ENCODE measurements at places on chromosomes 6 and 20. TPM values are rescaled to one million over a fixed set of nuclear protein-coding genes. Genes with fewer than 3 reads are reported as not detected.

DNA sequence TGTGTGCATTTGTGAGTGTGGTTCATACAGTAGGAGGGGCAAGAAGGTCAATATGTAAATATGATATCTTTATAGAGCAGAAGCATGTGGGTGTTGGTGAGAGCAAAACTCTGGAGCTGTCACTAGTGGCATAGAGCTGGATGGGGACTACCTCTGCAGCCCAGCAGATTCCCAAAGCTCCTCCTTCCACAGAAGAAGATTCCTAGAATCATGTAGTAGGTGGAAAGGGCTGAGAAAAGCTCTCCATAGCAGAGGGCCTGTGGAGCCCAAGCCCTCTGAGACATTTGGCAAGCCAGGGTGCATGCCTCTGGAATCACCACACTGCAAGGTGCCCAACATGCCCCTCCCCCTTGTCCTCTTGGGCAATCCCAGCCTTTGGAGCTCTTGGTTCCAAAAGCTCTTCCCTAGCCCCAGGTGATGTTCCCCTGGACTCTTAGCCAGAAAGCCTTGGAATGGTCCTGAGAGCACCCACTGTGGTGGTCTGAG, 233.2 kb downstream of the LRFN2 start:
- no peaks in the 10 kb centered on the region for H3K4me1 ChIP-seq
- no peak overlapping the region for H3K27ac ChIP-seq
- H3K36me3 ChIP-seq = no peaks in the 10 kb centered on the region
- no peak overlapping the region for H3K4me3 ChIP-seq

The OSTM1 gene
- 25.6 TPM for total RNA-seq

- no peak overlapping the region for H3K27ac ChIP-seq
- no peaks in the 10 kb centered on the region for H3K27me3 ChIP-seq
- H3K36me3 ChIP-seq = no peaks in the 10 kb centered on the region
- no peak overlapping the region for H3K4me3 ChIP-seq
- no peaks in the 10 kb centered on the region for H3K4me1 ChIP-seq
Measured at GRCh38 chr20:41440882-41441281, 74.3 kb upstream of the EMILIN3 start.

The PSMG4 gene
- 6.6 TPM for total RNA-seq

Data from Peyer's patch (tissue), 4 donors.